GM23248 (cell line): ENCODE measurements at places on chromosomes 2 and 18.
A peak's percentile ranks its signal among the peaks of the same experiment; 100 is the strongest.

GRCh38 chr2:39392672-39393071 is 44.4 kb downstream of the MAP4K3 start:
- no peak for DNase-seq

GRCh38 chr2:216492597-216493333 is 5.9 kb upstream of the RPL37A start:
- DNase-seq = peak; percentile 96

GRCh38 chr2:224646242-224646846 is 61.2 kb upstream of the CUL3 start:
- DNase-seq = peak; percentile 31

GRCh38 chr18:5286525-5286924 is 9.0 kb downstream of the ZBTB14 start:
- no peak for DNase-seq

- DNase-seq = no peak
Measured at GRCh38 chr2:1840046-1840445, 95.7 kb upstream of the PXDN start.

DNA sequence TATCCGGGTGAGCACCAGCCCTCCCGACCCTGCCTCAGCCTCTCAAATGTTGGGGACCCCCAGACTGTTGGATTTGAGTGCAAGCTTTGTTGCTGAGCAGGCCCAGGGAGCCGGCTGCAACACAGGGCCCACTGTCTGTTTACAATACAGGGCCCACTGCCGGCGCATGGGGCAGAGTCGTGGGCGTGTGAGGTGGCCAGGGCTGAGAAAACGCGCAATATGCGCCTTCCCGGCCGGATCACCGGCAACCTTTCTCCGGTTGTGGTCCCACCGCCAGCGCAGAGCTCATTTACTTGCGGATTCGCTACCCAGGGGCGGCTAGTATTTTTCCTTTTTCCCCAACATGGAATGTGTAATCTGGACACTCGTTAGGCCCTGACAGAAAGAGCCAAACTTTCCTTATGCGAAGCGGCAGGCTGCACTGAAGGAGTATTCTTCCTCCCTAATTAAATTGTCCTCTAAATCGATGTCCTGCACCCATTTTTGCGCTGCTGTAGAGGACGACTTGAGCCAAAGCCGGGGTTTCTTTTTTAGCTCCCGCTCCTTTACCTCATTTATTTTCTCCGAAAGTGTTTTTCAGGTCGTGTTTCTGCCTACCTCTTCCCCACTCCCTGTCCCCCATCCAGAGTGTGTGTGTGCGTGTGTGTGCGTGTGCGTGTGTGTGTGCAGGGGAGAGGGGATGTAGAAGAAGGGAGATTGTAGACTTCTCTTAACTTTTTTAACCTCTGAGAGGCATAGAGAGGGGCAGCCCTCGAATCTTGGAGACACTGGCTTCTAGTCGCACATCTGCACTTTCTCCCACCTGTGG is 2.7 kb downstream of the OTX1 start:
- no peak for DNase-seq

DNA sequence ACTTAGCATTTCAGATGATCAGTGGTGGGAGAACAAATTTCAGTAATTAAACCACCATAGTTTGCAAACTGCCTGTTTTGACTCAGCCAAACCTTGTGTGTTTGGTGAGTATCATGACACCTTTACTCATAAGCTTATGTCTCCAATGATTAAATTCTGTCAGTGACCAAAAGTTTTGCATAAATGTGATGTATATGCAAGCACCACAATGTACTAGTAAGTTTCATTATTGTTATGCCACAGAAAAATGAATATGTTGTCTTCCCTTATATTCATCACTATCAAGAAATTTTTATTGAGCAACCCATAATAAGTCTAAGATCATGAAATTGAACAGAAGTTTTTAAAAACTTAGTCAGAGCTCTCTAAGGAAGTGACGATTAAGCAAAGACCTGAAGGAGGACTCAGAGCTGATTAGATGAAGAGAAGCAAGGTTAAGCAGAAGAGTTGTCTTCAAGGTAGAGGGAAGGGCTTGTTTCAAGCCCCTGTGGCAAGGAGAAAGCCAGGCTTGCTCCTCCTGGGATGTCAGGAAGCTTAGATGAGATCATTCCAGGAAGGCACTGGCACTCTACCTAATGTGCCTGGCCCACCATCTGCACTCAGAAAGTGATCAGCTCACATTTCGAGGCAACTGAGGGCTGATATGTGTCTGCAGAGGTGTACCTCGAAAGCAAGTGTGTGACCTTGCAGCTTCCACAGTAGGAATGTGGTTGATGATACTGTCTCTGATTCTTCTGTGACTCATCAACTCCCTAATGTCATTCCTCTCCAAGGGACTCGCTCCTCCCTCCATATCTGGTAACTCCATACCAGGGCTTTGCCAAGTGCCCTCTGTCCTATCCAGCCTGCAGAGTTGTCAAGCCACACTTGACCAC is 54.7 kb downstream of the KCTD18 start:
- peak; percentile 87 for DNase-seq

DNA sequence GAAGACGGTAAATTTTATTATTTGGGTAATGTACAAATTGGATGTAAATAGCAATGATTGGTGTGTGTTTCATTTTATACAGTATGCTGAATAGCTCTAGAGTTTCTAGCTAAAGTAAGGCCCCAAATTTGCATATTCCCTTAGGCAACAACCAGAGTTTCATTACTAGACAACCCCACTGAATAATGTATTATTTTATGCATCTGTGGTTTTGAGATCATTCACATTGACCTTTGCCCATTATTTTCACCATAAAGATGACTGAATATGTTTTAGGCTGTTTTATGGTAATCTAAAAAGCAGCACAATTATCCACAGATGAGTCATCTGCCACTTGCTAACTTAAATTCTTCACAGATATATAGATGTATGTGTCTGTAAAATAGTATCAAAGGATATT is 44.5 kb upstream of the C2orf74 start:
- peak; percentile 19 for DNase-seq

GRCh38 chr2:223884399-223884798 is 47.0 kb upstream of the AP1S3 start:
- DNase-seq = peak; percentile 83

- peak; percentile 77 for DNase-seq
Measured at GRCh38 chr2:68031542-68032160, 31.2 kb downstream of the C1D start.

GRCh38 chr2:28291811-28292440 is 100.7 kb upstream of the FOSL2 start:
- no peak for DNase-seq

GRCh38 chr2:84894131-84894586 is 11.3 kb upstream of the TMSB10 start:
- DNase-seq = no peak

GRCh38 chr18:42839408-42839807 is 276.1 kb downstream of the RIT2 start:
- no peak for DNase-seq

DNA sequence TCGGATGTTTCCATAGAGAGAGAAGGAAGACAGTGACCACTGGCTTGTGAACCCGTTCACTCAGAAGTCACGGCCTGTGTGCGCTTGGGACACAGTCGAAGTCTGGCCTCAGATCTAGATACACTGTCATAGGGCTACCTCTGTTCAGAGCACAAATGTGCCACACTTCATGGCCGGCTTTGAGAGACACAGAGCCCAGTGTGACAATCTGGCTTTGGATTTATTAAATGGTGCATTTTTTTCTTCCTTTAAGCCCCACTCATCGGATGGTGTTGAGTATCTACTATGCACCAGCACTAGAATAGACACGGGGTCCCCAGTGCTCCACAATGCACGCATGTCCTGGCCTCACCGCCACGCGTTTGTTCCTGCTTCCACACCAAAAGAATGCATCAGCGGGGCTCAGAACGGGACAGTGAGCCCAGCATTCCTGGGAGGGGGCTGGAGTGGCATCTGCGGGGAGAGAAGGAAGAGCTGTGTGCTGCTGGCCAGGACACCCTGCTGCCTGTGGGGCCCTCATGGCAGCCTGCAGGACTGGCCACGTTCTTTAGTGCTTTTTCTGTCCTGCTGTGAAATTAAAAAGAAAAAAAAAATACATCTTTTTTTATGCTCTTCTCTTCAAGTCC is 738.9 kb upstream of the SALL3 start:
- DNase-seq = no peak
